ENCODE measurements at places on chromosomes 2 and 18.

DNA sequence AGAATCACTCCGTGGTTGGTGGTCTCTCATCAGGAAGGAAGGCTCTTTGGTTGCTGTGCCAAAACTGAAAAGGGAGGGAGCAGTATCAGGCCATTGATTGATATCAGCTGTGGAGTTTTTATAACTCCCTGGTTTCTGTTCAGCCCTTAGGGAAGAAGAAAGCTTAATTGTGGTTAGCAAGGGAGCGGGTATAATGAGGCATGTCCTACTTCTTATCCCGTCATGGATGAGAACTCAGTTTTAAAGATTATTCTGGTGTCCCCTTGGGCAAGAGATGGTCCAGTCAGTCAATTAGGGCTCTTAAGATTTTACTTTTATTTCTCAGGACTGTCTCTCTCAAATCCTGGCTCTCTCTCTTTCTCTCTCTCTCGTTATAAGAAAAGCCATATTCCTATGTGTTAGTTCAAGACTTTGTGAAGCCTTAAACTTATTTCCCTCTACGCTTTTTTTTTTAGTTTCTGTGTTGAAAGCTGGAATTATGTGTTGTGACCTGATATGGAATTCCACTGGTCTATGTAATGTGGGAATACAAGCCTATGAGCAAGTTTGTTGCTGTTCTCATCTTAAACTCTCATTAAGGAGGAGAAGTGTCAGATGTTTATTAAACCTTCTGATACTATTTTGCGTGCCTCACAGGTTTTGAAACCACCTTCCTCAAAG lies 514.0 kb upstream of the CDH2 start:
- DNase-seq: no peak

GRCh38 chr2:106839849-106840595 lies 45.9 kb downstream of the ST6GAL2 start:
- DNase-seq: no peak

DNA sequence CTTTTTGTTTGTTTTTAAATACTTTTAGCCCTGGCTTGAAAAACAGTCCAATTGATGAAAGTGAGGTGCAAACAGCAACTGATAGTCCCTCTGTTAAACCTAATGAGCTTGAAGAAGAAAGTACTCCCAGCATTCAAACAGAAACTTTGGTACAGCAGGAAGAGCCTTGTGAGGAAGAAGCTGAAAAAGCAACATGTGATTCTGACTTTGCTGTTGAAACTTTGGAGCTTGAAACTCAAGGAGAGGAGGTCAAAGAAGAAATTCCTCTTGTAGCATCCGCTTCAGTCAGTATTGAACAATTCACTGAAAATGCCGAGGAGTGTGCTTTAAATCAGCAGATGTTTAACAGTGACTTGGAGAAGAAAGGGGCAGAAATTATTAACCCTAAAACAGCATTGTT lies 30.6 kb upstream of the DYSF start:
- no peak for DNase-seq

DNA sequence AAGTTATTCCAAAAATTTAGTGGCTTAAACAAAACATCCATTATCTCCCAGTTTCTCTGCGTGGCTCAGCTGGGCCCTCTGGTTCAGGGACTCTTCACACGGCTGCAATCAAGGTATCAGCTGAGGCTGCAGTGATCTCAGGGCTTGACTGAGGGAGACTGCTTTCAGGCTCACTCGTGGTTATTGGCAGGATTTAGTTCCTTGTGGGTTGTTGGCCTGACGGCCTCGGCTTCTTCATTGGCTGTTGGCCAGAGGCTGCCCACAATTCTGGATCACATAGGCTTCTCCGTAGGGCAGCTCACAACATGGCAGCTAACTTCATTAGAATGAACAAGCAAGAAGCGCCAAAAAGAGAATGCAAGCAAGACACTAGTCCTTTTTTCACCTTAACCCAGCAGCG lies 90.1 kb downstream of the ABI2 start:
- no peak for DNase-seq

- DNase-seq: no peak
Observed at GRCh38 chr18:26327062-26327461, 100.8 kb downstream of the TAF4B start.

DNA sequence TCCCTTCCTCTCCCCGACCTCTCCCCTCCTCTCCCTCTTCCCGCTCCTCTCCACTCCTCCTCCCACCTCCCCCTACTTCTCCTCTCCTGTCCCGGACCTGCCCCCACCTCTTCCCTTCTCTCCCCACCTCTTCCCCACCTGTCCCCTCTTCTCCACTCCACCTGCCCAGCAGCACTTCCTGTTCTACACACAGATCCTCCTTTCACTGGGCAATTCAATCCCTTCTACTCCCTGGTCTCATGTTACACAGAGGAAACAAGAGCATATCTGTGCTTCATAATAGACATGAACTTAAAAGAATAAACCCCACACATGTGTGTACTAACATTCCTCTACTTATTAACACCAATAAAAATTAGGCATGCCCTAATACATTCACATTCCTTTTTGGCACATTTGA lies 34.8 kb downstream of the TIMM21 start:
- DNase-seq: no peak

DNA sequence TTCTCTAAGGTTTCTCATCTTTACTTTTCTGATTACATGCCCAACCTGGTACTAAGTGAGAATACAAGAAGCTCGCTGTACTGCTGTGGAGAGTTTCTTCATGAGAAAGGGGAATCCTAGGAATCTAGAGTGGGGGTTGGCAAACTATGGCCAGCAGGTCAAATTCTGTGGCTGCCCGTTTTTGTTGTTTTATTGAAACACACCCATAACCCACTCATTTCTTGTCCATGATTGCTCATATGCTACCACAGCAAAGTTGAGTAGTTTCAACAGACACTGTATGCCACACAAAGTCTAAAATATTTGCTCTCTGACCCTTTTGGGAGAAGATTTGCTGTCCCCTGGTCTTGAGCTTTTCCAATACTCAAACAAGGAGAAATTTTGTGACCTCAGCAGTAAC lies 58.8 kb downstream of the C2orf74 start:
- DNase-seq: no peak

DNA sequence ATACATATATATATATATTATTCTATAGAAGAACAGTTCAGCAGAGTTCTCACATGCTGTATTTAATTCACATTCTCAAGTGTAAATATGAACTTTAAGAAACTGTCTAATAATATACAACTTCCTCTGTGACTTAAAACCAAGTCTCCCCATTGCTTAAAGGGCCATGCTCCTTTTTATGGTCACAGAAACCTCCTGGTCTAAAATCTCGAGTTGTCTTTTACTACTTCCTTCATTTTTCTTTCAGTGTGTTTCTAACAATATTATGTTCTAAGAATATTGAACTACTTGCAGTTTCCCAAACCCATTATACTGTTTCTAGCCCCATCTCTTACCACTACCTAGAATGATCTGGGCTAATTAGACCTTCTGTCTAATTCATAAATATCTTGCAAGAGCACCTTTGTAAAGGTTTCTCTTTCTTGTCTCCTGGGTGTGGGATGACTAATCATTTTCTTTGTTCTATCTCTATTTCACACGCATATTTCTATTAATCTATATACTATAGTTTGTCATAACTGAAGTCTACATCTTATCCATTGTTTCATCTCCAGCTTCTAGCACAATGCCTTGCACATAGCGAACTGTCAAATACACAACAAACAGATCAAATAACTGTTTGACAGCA lies 48.8 kb downstream of the ERBB4 start:
- DNase-seq: no peak

GRCh38 chr2:120861191-120861575 lies 125.5 kb downstream of the GLI2 start:
- DNase-seq: no peak

- DNase-seq: no peak
Observed at GRCh38 chr2:237180187-237180586, 94.5 kb downstream of the COPS8 start.

DNA sequence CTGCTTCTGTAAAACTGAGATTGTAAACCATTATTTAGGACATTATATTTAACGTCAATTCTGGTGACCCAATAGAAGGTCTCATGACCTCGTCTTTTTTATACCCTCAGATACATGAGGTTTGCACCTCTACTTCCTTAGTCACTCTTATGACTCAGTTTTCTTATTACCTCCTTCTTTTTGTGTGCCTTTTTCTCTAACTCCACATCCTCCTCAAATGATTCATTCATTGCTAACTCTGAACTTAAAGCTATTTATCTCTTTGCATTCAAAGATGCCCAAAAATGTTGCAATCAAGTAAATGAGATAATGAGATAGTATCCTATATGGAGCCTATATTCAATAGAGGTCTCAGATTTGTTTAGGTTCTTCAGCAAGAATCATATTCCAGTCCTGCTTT lies 121.0 kb upstream of the KYNU start:
- no peak for DNase-seq

DNA sequence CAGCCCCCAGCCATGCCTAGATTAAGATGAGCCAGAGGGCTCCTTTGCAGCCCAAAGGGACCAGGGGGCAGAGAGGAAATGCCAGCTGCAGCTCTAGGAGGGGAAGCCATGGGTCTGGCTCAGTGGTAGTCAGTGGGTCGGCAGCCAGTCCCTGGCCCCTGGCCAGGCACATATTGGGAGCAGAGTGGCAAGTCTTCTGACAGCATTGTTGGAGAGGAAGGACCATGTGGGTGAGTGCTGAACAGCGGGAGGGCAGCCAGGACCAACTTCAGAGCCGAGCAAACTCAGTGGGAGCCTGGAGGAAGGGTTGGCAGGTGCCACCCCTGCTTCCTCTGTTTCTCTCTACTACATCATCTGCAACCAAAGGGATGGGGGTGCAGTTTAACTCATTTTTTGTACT lies 140.5 kb upstream of the PELI1 start:
- no peak for DNase-seq

Measured in left renal cortex interstitium (tissue), 4 donors.